ENCODE measurements at places on chromosomes 5 and 9. TPM values are rescaled to one million over a fixed set of nuclear protein-coding genes. Genes with fewer than 3 reads are reported as not detected.

DNA sequence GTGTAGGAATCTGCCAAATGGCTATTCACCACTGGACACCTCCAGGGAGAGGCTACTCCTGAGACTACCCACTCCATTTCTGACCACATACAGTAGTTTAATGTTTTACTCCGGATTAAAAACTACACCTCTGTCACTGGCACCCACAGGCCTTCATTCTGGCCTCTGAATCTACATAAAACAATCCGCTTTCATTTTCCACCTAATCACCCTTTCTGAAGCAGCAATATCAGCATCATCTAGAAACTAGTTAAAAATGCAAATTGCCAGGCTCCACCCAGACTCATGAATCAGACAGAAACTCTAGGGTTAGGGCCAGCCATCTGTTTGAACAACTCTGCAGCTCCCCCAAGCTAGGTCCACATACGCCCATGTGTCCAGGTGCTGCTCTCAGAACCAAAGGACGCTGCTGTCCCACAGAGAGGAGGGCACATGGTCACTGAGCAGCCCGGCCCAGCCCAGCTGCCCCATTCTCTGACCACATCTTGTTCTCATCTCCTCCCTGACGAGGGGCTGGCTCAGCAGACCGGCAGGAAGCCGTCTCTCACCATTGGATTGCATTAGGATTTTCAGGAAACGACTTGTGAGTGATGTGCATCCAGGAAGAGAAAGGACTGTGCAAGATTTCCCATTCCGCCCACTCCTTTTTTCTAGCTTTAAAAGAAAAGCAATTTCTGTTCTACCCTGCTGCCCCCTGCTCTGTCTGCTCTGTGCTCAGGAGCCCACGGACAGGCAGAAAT is 34.7 kb downstream of the ADAM19 start:
- no peak overlapping the region for H3K27ac ChIP-seq
- no peak overlapping the region for H3K4me3 ChIP-seq
- no peaks in the 10 kb centered on the region for H3K4me1 ChIP-seq
- no peaks in the 10 kb centered on the region for H3K36me3 ChIP-seq

GRCh38 chr9:136093995-136094881 is 851 bp downstream of the NACC2 start:
- peaks cover 35% of the 10 kb centered on the region for H3K4me1 ChIP-seq
- H3K36me3 ChIP-seq = no peaks in the 10 kb centered on the region
- H3K27me3 ChIP-seq = no peaks in the 10 kb centered on the region
- peak; percentile 61 for DNase-seq

DNA sequence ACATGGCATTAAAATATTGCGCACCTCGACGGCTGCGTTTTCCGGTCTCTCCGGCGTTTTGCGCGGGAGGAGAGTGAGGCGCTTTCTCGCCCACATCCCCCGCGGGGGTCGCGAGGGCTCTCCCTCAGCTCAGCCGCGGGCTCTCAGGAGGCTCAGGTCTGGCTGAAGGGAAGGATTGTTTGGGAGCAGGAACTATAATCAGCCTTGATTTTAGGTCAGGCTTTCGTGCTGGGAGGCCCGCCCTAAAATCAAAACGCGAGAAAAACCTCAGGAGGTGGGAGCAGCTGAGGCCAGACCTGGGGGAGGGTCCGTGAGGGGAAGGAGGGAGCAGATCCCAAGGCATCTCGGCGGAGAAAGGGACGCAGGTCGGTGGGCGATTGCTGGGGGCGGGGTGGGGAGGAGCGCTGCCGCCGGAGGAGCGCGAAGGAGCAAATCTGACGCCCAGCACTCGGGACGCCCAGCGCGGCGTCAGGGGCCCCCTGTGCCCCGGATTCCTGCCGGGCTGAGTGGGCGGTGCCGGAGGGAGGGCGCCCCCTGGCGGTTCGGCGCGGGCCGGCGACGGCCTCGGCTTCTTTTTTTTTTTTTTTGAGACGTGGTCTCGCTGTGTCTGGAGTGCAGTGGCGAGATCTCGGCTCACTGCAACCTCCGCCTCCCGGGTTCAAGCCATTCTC is 18.7 kb upstream of the RNF130 start:
- no peaks in the 10 kb centered on the region for H3K36me3 ChIP-seq
- no peaks in the 10 kb centered on the region for H3K27me3 ChIP-seq
- H3K4me3 ChIP-seq = peak overlapping the region; percentile 52
- peak overlapping the region; percentile 40 for H3K27ac ChIP-seq

- H3K36me3 ChIP-seq = no peaks in the 10 kb centered on the region
- no peak for DNase-seq
- no peaks in the 10 kb centered on the region for H3K4me1 ChIP-seq
- no peak overlapping the region for H3K27ac ChIP-seq
- no peaks in the 10 kb centered on the region for H3K27me3 ChIP-seq
Measured at GRCh38 chr5:74570250-74570649, 70.3 kb downstream of the ENC1 start.

The FOXI1 gene
- total RNA-seq = not detected

The COL15A1 gene
- not detected for total RNA-seq

GRCh38 chr9:38440516-38440915 is 16.3 kb upstream of the IGFBPL1 start:
- DNase-seq = no peak
- no peak overlapping the region for H3K4me3 ChIP-seq
- no peaks in the 10 kb centered on the region for H3K36me3 ChIP-seq
- no peak overlapping the region for H3K27ac ChIP-seq

GRCh38 chr5:17020678-17021601 is 84.9 kb upstream of the MYO10 start:
- H3K27me3 ChIP-seq = no peaks in the 10 kb centered on the region
- H3K36me3 ChIP-seq = no peaks in the 10 kb centered on the region
- peaks cover 12% of the 10 kb centered on the region for H3K4me1 ChIP-seq
- H3K27ac ChIP-seq = peak overlapping the region; percentile 51

The PTPRD gene
- total RNA-seq = not detected

- no peaks in the 10 kb centered on the region for H3K4me1 ChIP-seq
- H3K4me3 ChIP-seq = no peak overlapping the region
- no peak overlapping the region for H3K27ac ChIP-seq
- H3K36me3 ChIP-seq = no peaks in the 10 kb centered on the region
Measured at GRCh38 chr5:98734646-98735045, 38.8 kb upstream of the RGMB start.

GRCh38 chr5:143576711-143577484 is 173.4 kb upstream of the NR3C1 start:
- DNase-seq = peak; percentile 40
- no peaks in the 10 kb centered on the region for H3K27me3 ChIP-seq
- H3K4me1 ChIP-seq = peaks cover 6% of the 10 kb centered on the region
- no peaks in the 10 kb centered on the region for H3K36me3 ChIP-seq
- H3K27ac ChIP-seq = no peak overlapping the region

DNA sequence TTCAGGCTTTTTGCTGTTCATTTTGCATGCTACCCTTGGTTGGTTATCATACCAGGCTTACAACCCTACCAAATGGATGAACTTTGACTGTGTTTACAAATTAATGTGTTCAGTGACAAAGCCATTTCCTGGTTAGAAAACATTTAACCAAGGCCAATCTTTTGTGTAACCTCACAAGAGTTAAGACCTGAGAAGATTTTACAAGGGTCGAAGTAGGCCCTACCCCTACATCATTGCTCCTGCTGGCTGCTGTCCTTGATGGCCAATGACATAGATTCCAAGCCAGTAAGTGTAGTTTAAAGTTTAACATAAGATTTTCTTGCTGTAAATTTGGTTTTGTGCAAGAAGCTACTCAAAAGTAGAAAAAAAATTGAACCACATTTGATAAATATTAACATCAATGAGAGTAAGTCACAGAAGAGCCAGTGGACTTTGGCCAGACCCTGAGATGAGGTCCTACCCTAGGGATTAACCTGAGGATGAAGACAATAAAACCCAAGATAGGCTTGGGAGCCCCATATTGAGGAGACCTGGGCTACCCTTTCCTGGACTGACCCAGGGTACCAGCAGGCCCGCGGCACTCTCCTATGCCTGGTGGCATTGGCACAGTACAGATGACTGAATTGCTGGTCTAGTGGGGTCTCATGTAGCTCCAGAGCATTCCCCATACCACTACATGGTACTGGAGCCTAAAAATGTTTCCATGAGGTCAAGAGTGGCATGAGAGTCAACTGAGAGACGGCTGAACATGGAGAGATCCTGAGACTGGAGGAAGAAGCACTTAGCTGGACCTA is 8.3 kb downstream of the C1QTNF3 start:
- no peak overlapping the region for H3K27ac ChIP-seq
- no peak overlapping the region for H3K4me3 ChIP-seq
- no peak for DNase-seq

The LSM11 gene
- 3.6 TPM for total RNA-seq

The PCDHGA11 gene
- total RNA-seq = 35.5 TPM

GRCh38 chr5:111511831-111512374 is 432 bp downstream of the STARD4 start:
- peak overlapping the region; percentile 95 for H3K4me3 ChIP-seq
- peak overlapping the region; percentile 94 for H3K27ac ChIP-seq
- peaks cover 28% of the 10 kb centered on the region for H3K4me1 ChIP-seq

GRCh38 chr9:111301195-111301594 is 28.8 kb downstream of the OR2K2 start:
- no peaks in the 10 kb centered on the region for H3K36me3 ChIP-seq
- peaks cover 9% of the 10 kb centered on the region for H3K4me1 ChIP-seq
- no peak overlapping the region for H3K4me3 ChIP-seq
- DNase-seq = no peak
- H3K27me3 ChIP-seq = no peaks in the 10 kb centered on the region

The LHX6 gene
- total RNA-seq = not detected

DNA sequence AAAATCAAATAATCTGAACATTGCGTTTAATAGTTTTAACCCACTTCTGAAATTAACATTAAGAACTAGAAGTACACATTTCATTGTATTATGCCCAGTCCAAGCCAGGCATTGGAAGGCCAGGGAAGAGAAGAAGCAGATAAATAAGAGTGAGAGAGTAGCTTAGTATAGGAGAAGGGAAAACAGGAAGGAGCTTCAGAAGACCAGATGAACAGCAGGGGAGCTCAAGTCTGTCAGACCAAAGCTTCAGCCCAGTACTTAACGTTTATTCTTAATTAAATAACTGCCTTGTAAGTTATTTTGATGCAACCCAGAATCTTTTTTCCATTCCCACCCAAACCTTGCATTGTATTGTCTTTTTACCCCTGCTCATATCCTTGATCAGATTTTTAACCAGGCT is 11.5 kb upstream of the FAM120AOS start:
- H3K4me3 ChIP-seq = no peak overlapping the region
- no peaks in the 10 kb centered on the region for H3K27me3 ChIP-seq
- no peak overlapping the region for H3K27ac ChIP-seq
- H3K36me3 ChIP-seq = no peaks in the 10 kb centered on the region

The OR1N1 gene
- not detected for total RNA-seq

DNA sequence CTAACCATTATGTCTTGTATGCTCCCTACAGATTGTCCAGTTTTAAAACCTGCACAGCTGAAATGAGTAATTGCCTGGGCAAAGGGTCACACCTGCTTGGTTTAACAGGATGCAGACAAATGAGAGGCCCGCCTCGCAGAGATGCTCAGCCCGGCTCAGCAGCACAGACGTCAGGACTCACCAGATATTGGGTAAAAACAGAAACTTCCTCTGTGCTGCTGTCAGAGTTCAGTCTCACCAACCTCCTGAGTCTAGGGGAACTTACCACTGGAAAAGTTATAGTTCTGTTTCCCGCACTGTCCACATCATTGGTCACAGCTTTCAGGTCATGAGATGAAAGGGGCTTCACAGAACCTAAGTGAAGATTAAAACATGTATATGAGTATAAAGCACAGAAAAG is 152.5 kb downstream of the ESM1 start:
- no peaks in the 10 kb centered on the region for H3K36me3 ChIP-seq
- DNase-seq = no peak
- no peaks in the 10 kb centered on the region for H3K4me1 ChIP-seq
- H3K4me3 ChIP-seq = no peak overlapping the region
- H3K27ac ChIP-seq = no peak overlapping the region

The PCDHB16 gene
- total RNA-seq = 11.3 TPM

GRCh38 chr5:178463321-178464155 is 126.7 kb downstream of the COL23A1 start:
- H3K27ac ChIP-seq = no peak overlapping the region
- no peaks in the 10 kb centered on the region for H3K4me1 ChIP-seq
- no peak overlapping the region for H3K4me3 ChIP-seq
- H3K27me3 ChIP-seq = no peaks in the 10 kb centered on the region

DNA sequence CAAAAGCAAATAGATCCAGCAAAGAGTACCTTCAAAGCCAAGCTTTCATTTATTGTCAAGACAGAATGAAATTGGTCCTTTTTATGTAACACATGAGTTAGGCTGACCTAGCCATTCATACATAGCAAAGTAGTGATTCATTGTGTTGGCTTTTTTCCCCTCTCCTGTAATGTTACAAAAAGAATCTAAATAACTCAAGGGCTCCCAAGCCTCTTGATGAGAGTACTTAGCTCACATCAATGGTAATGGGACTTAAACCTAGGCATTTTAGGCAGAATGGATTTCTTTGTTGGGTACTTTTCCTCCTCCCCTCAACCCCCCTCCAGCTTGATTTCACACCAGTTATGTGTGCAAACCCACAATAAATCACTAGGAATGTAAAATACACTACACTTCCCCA is 123.7 kb downstream of the EBF1 start:
- H3K27me3 ChIP-seq = no peaks in the 10 kb centered on the region
- H3K27ac ChIP-seq = no peak overlapping the region
- no peak overlapping the region for H3K4me3 ChIP-seq
- H3K36me3 ChIP-seq = no peaks in the 10 kb centered on the region

Measured in A673 (cell line).